ENCODE measurements at places on chromosomes 12 and 14.

- H3K4me1 ChIP-seq: no peaks in the 10 kb centered on the region
- no peak overlapping the region for H3K4me3 ChIP-seq
- no peak for DNase-seq
- no peaks in the 10 kb centered on the region for H3K27me3 ChIP-seq
These were observed 68.2 kb downstream of the PAH start for GRCh38 chr12:102848832-102849231.

DNA sequence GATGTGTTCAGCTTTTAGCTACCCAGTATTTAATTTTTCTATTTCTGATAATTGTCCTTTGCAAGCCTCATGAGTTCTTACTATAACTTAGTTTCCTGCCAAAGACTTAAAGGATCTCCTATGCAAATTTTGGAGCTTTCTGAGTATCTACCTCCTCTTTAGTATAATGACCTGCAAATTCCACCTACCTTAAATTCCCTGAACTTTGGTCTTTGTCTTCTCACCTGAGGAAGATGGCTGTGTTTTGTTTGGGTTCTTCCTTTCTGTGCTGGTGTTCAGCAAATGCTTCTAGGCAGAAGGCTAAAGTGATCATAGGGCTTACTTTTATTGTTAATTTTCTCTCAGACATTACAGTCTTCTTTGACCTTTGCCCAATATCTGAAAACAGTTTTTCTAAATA, 142.8 kb downstream of the FUT8 start:
- H3K4me1 ChIP-seq: no peaks in the 10 kb centered on the region
- no peaks in the 10 kb centered on the region for H3K36me3 ChIP-seq
- no peak for DNase-seq
- H3K4me3 ChIP-seq: no peak overlapping the region
- H3K27me3 ChIP-seq: no peaks in the 10 kb centered on the region
- no peak overlapping the region for H3K27ac ChIP-seq

DNA sequence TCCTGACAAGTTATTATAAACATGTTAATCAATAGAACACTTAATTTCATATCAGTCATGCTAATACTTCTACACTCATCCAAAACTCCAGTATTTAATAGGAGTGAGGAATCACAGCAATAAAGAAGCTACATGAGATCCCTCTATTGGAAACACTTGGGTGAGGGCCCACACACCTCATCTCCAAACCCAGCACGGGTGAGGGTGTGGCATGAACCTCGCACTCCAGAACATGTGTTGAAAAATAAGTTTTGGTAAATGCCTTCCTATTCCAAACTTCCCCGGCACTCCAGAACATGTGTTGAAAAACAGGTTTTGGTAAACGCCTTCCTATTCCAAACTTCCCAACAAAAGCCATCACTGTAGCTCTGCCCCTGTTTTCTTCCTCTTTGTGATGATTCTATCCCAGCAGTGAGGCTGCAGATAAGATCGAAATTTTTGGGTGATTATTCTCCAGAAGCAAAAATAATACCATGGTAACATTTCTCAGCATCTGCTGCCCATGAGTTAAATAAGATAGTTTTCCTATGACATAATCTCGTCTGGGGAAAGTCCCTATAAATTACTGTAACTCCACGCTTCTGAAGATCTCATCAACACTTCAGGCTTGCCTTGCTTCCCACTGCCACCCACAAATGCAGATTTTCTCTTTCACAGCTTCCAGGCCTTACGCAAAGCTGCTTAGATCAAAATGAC, 24.4 kb upstream of the PTPRB start:
- no peak for DNase-seq
- no peaks in the 10 kb centered on the region for H3K36me3 ChIP-seq
- H3K27me3 ChIP-seq: no peaks in the 10 kb centered on the region
- no peak overlapping the region for H3K4me3 ChIP-seq
- no peaks in the 10 kb centered on the region for H3K4me1 ChIP-seq
- H3K27ac ChIP-seq: no peak overlapping the region

- no peaks in the 10 kb centered on the region for H3K27me3 ChIP-seq
- no peak overlapping the region for H3K4me3 ChIP-seq
- peaks cover 16% of the 10 kb centered on the region for H3K4me1 ChIP-seq
- DNase-seq: peak; percentile 54
- H3K27ac ChIP-seq: no peak overlapping the region
These were observed 42.5 kb downstream of the SMIM41 start for GRCh38 chr12:52121824-52122539.

DNA sequence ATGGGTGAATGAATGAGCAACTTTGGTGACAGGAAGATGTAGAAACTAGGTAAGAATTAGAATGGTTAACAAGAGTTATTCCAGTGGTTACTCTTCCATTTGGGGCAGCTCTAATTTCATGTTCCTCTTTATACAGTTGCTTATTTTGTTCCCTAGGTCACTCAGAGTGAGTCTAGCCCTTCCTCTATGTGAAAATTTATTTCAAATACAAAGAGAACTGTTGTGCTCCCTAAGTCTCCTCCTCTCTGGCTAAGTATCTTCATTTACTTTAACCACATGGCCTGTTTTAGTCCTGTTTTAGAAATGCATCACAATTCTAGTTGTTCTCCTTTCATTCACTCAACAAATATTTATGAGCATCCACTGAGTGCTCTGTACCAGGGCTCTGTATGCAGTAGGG, 51.1 kb upstream of the HIF1A start:
- H3K27ac ChIP-seq: no peak overlapping the region
- no peak overlapping the region for H3K4me3 ChIP-seq
- no peaks in the 10 kb centered on the region for H3K27me3 ChIP-seq
- H3K36me3 ChIP-seq: no peaks in the 10 kb centered on the region
- DNase-seq: no peak

- H3K4me1 ChIP-seq: peaks cover 20% of the 10 kb centered on the region
- no peaks in the 10 kb centered on the region for H3K36me3 ChIP-seq
- H3K27me3 ChIP-seq: peaks cover 25% of the 10 kb centered on the region
- H3K4me3 ChIP-seq: peak within 1 kb of the TSS; percentile 59
These were observed at the start of gene GPRC5A for GRCh38 chr12:12891080-12891880. GPRC5A (plus strand) TSS chr12:12891562; CDS start chr12:12908250, 16,688 bp downstream.

DNA sequence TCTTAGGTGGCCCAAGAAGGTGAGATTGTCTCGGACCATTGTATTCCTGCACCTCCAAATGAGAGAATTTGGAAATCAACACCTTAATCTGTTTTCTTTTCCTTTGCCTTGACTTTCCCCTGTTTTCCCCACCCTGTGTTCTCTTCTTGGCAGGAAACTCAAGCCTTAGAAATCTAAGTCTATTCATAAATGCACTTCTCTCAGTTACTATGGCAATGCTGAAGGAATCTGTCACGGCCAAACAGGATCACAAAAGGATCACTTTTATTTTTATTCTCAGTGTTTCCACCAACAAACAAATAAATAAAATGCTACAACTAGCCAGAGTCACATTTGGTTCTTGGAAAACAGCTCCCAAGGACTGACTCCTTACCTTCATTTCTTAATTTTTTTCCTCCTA, 270.5 kb downstream of the BCAT1 start:
- no peak overlapping the region for H3K4me3 ChIP-seq
- no peaks in the 10 kb centered on the region for H3K27me3 ChIP-seq
- H3K4me1 ChIP-seq: peaks cover 3% of the 10 kb centered on the region
- no peak for DNase-seq

- H3K27ac ChIP-seq: no peak overlapping the region
- no peak overlapping the region for H3K4me3 ChIP-seq
- no peaks in the 10 kb centered on the region for H3K36me3 ChIP-seq
- no peak for DNase-seq
- no peaks in the 10 kb centered on the region for H3K4me1 ChIP-seq
These were observed 104.0 kb upstream of the BCAT1 start for GRCh38 chr12:25052914-25053211.

GRCh38 chr14:53368711-53369201, 215.6 kb upstream of the DDHD1 start:
- no peak overlapping the region for H3K4me3 ChIP-seq
- H3K27me3 ChIP-seq: no peaks in the 10 kb centered on the region
- H3K36me3 ChIP-seq: no peaks in the 10 kb centered on the region
- no peak for DNase-seq
- H3K27ac ChIP-seq: no peak overlapping the region
- no peaks in the 10 kb centered on the region for H3K4me1 ChIP-seq

DNA sequence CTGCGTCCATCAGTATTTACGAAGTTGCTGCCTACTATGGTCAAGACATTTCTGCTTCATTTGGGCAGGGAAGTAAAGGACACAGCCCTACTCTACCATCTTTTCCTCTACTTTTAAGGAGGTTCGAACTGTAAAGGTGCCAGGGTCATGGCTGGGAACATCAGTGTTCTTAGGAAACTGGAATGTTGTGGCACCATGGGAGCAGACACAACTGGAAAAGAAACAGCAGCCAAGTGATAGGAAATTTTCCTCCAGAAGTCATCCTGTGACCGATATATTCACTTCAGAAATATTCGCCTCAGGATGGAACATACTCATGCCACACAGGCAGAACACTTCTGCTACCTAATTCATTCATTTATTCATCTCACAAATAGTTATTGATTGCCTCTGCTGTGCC, 104.4 kb downstream of the ETV6 start:
- no peak overlapping the region for H3K4me3 ChIP-seq
- peaks cover 14% of the 10 kb centered on the region for H3K4me1 ChIP-seq
- H3K27me3 ChIP-seq: no peaks in the 10 kb centered on the region
- no peak for DNase-seq
- no peaks in the 10 kb centered on the region for H3K36me3 ChIP-seq
- H3K27ac ChIP-seq: no peak overlapping the region

DNA sequence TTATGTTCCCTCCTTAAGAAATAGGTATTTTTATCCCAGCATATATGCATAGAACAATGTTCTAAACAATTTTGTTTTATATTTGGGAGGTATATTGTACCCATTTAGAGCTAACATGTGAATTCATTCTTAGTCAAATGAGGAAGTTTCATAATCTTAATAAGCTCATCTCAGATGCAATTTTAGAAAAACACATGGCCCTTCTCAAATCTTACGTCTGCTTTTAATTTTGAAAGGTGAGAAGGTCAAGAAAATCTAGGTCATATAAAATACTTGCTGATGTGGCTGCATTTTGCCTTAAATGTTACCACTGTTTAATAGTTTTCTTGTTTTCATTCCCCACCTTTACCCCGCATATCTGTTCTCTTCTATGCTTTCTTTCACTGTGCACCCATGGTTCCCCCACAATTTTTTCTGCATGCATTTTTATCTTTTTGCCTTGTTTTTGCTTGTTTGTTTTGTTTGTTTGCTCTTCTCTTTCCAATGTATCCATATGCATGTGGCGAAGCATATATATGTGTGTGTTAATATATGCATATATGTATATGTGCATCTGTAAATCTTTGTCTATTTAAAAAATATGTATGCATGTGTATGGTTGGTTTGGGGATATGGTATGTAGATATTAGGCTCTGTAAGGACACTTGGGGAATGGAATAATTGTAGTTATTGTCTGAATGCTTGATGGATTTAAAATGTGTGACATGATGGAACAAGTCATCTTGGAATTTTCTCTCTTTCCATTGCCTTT, 317.1 kb downstream of the BCAT1 start:
- no peak overlapping the region for H3K4me3 ChIP-seq
- DNase-seq: no peak
- H3K36me3 ChIP-seq: no peaks in the 10 kb centered on the region
- no peak overlapping the region for H3K27ac ChIP-seq
- H3K4me1 ChIP-seq: no peaks in the 10 kb centered on the region
- no peaks in the 10 kb centered on the region for H3K27me3 ChIP-seq

DNA sequence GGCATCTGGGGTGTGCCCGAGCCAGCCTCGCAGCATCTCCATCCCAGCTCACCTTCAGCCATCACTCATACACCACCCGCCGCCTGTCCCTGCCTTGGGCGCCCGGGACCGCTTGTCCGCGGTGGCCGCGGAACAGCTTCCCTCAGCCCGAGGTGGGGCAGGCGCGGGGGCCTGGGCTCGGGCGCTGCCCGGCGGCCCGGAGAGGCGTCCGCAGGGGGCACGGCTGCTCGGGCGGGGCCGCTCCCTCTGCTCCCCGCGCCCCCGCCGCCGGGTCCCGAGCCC, 430 bp downstream of the SLC41A2 start:
- H3K36me3 ChIP-seq: no peaks in the 10 kb centered on the region
- H3K4me1 ChIP-seq: peaks cover 10% of the 10 kb centered on the region
- no peak for DNase-seq

DNA sequence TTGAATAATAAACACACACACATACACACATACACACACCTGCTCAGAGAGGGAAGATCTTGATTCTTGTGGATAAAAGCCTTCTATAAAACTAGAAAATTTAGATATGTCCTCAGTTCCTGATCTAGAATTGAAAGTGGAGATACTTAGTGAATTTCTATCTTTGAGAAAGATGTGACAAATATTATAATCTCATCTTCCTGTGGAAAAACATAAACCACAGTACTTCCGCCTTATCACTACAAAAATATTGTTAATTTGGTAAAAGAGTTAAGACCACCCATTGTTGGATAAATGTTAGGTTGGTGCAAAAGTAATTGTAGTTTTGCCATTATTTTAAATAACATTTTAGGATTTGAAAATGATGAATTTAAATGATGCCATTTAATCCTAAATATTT, at the start of gene KLRK1:
TSS of gene KLRK1 (minus strand) at position 138 of the 400 bp plus-strand sequence. CDS start 1,231 bp downstream, outside the sequence.
- no peaks in the 10 kb centered on the region for H3K27me3 ChIP-seq
- DNase-seq: no peak
- H3K4me3 ChIP-seq: no peak within 1 kb of the TSS
- H3K36me3 ChIP-seq: no peaks in the 10 kb centered on the region
- no peak within 1 kb of the TSS for H3K27ac ChIP-seq
- no peaks in the 10 kb centered on the region for H3K4me1 ChIP-seq

GRCh38 chr12:39807043-39807442, 187.4 kb upstream of the ABCD2 start:
- DNase-seq: no peak
- no peaks in the 10 kb centered on the region for H3K27me3 ChIP-seq
- no peak overlapping the region for H3K27ac ChIP-seq
- H3K4me3 ChIP-seq: no peak overlapping the region
- H3K4me1 ChIP-seq: no peaks in the 10 kb centered on the region
- H3K36me3 ChIP-seq: no peaks in the 10 kb centered on the region

DNA sequence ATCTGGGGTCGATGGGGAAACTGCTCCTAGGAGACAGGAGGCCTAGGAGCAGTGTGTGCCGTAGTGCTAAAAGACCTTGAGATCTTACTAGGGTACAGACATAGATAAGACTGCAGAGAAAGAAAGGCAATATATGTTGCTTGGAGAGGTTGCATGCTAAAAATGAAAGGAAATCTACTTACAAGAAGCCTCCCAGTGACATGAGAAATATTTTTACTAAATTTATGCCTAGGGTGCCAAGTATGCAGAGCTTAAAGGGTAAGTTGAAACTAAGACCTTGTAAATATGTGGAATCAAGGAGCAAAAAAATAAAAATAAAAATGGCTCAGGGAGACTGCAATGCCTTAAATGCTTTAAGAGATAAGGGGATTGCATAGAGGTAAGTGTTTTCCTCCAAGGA, 74.8 kb downstream of the PDE6H start:
- H3K27me3 ChIP-seq: no peaks in the 10 kb centered on the region
- H3K36me3 ChIP-seq: no peaks in the 10 kb centered on the region
- no peak overlapping the region for H3K4me3 ChIP-seq

GRCh38 chr14:36485773-36486172, 34.3 kb downstream of the NKX2-1 start:
- no peaks in the 10 kb centered on the region for H3K4me1 ChIP-seq
- H3K27me3 ChIP-seq: peaks cover 59% of the 10 kb centered on the region
- no peak overlapping the region for H3K4me3 ChIP-seq
- no peak for DNase-seq

- no peak overlapping the region for H3K27ac ChIP-seq
- H3K36me3 ChIP-seq: no peaks in the 10 kb centered on the region
- peaks cover 31% of the 10 kb centered on the region for H3K4me1 ChIP-seq
- no peaks in the 10 kb centered on the region for H3K27me3 ChIP-seq
- H3K4me3 ChIP-seq: no peak overlapping the region
- peak; percentile 37 for DNase-seq
These were observed 6.0 kb upstream of the SLC6A12 start for GRCh38 chr12:219891-220352.

All from spinal cord (tissue), 10 donors.